ENCODE measurements at places on chromosomes 7 and 10.

GRCh38 chr7:102306916-102307677, 20.4 kb downstream of the SH2B2 start:
- DNase-seq, result no peak

GRCh38 chr7:73437621-73438416, 4.2 kb downstream of the FZD9 start:
- no peak for DNase-seq

DNA sequence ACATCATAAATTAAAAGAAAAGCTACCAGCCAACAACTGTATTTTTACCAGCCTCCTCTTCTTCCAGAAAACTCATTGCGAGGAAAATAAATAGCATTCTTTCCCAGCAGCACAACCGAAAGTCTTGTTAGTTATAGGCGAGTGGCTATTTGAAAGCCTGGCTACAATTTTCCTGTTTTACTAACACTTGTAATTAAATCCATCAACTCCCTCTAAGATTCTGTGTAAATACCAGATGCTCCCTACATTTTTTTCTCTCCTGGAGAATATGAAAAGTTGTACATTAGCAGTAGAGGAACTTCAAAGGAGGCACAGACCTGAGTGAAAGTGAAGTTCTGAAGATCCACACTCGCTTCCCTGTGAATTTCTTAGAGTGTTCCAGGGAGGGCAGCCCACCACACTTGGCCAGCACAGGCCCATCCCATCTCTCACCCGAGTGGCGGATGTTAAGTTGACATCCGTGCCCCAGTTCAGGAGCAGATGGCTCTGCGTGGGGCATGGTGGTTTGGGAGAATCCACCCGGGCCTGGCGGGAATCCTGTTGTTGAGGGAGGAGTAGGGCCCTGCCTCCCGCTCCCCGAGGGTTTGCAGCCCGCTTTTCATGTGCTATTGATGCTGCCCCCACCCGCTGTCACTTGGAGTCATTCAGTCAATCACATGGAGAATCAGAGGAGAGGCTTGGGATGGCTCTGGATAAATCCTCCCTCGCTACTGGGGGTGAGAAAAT, 451.0 kb upstream of the GALNT17 start:
- no peak for DNase-seq

DNA sequence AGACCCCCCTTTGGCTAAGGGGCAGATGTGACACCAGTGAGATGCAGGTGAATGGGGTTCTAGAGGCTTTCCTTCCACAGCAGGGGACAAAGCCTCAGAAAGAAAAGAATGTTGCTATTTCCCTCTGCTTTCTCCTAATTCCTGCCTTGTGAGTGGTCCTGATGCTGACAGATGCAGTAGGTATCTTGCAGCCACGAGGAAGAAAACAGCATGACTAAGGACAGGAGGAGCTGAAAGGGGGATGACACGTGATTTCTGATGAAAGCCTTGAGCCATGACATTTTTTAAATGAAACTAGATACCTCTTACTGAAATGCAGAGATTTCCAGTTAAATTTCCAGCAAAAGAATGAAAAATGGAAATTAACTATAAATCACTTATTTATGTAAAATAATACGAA, 92.4 kb downstream of the C1GALT1 start:
- DNase-seq, result no peak

- no peak for DNase-seq
These were observed 107.0 kb downstream of the DOCK1 start for GRCh38 chr10:127012071-127012768.

DNA sequence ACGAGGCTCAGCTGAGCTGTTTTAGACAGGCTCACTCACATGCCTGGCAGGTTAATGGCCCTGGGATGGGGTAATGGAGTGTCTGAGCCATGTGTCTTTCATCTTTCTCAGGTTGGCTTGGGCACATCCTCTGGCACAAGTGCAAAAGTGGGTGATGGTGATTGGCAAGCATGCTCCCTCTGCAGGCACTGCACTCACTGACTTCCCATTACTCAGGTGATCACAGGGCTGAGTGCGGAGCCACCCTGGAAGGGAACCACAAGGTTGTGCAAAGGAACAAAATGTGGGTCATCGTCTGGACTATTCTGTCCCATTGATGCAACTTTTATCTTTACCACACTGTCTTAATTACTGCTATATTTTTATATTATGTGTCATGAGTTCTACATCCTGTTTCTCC, 244.1 kb upstream of the AKR1E2 start:
- DNase-seq, result no peak

All from NCI-H2029 treated with DMSO at 0.1 percent for 48 hours (cell line).